ENCODE measurements at places on chromosomes 7 and 10. TPM values are rescaled to one million over a fixed set of nuclear protein-coding genes. Genes with fewer than 3 reads are reported as not detected.

COL28A1 gene
- 1.5 TPM for total RNA-seq

ZNF853 gene
- total RNA-seq = 25.2 TPM

SHH gene
- not detected for total RNA-seq

PILRA gene
- total RNA-seq = 2.6 TPM

SCIN gene
- 0.67 TPM for total RNA-seq

AMZ1 gene
- total RNA-seq = 0.07 TPM

HPSE2 gene
- total RNA-seq = not detected

DNA sequence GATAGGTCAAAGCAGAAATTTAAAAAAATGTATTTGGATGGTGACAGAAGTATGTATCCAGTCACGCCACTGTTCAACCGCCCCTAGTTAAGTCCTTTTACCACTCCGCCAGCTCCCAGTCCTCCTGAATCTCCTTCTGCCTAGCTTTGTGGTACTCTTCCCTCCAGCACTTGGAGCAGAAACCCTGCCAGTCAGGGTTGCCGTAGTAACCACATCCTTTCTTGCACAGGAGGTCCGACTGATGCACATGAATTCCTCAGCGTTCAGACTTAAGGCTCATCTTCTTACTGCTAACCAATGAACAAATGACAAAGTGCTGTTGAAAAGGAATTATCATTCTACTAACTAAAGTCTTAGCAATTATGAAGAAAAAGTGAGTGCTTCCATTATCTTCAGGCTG lies 175.3 kb upstream of the KCTD7 start:
- H3K27ac ChIP-seq = no peak overlapping the region
- no peaks in the 10 kb centered on the region for H3K4me1 ChIP-seq
- H3K36me3 ChIP-seq = no peaks in the 10 kb centered on the region
- H3K27me3 ChIP-seq = no peaks in the 10 kb centered on the region
- no peak overlapping the region for H3K4me3 ChIP-seq

GRCh38 chr10:15897287-15897686 lies 37.0 kb upstream of the MINDY3 start:
- no peak overlapping the region for H3K4me3 ChIP-seq
- no peak for DNase-seq
- H3K4me1 ChIP-seq = no peaks in the 10 kb centered on the region
- H3K27me3 ChIP-seq = no peaks in the 10 kb centered on the region
- no peak overlapping the region for H3K27ac ChIP-seq

DNA sequence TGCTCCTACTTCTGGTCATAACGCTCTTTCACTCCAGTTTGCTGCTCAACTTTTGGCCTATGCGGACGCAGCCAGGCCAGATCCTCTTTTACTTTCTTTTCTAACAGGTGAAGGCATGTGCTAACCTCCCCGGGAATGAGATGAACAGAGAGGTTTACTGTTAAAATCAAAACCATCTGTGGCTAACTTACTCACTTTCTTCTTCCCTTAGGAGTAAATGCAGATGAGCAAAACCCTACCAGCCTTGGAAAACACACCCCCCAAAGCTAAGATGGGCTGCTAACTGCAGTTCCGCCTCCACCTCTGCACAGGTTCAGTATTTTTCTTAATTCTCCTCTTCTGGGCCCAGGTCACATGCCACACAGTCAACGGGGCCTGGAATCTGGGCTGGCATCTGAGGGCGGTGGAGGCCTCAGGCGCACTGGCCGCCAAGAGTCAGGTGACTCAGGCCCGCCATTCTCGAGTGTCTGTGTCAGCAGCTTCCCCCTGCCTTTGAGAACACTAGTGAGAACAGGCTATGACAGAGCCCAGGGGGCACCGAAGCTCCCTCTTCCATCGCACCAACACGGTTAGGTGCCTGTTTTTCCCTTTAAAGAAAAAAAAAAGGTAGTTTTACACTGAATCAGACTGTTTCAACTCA lies 11.1 kb downstream of the FAM53B start:
- H3K4me3 ChIP-seq = no peak overlapping the region
- DNase-seq = peak; percentile 80
- H3K4me1 ChIP-seq = no peaks in the 10 kb centered on the region
- no peaks in the 10 kb centered on the region for H3K27me3 ChIP-seq
- no peaks in the 10 kb centered on the region for H3K36me3 ChIP-seq

DNA sequence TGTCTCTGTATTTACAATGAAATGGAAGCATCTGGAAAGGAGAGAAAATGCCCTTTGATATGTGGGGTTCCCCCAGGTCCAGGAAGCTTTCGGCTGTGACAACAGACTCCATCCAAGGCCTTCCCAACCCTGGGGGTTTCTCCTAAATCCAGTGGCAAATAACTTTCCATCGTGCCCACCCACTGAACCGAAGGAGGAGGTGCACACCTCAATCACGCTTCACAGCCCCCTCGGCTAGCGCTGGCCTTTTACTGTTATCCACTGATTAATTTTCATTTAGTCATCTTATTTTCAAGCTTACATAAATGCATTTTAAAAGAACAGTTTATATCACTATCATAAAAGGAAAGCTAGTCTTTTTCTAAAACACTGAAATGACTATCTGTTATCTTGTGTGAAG lies 286.8 kb upstream of the ZMIZ1 start:
- no peak overlapping the region for H3K4me3 ChIP-seq
- H3K4me1 ChIP-seq = no peaks in the 10 kb centered on the region
- no peaks in the 10 kb centered on the region for H3K36me3 ChIP-seq
- no peak overlapping the region for H3K27ac ChIP-seq
- no peaks in the 10 kb centered on the region for H3K27me3 ChIP-seq

DNA sequence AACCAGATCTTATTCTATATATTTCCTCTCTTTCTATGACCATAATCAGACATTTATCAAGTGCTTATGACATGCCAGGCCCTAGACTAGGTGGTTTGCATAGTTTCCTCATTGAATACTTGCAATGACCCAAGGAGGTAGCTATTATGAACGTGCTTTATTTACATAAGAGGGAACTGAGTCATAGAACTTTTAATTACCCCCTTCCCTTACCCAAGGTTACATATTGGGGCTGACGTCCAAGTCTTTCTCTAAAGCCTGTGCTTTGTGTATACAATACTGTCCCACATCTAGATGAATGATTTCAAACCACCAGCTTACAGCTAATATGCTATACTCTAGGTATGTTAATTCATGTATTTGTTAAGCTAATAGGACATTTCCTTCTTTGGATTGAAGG lies 91.9 kb upstream of the NPY start:
- no peak for DNase-seq
- H3K27ac ChIP-seq = no peak overlapping the region
- no peaks in the 10 kb centered on the region for H3K4me1 ChIP-seq
- no peaks in the 10 kb centered on the region for H3K27me3 ChIP-seq

DNA sequence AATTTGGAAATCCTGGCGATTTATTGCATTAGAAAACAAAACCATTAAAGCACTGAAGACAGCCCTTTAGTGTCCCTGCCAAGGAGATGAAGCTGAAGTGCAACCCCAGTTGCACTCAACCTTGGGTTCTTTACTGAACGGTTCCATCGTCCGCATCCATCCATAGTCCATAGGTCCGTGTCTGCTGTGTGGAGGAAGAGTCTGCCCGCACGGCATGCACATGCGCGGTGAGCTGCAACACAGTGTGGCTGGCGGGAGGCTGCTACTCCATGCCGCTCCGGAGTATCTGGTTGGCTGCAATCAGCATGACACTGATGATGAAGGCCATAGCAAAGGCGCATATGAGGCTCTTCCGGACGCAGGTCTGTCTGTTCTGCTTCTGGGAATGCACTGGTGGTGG lies 624.6 kb downstream of the CALN1 start:
- H3K4me3 ChIP-seq = no peak overlapping the region
- no peaks in the 10 kb centered on the region for H3K4me1 ChIP-seq
- no peak overlapping the region for H3K27ac ChIP-seq
- no peak for DNase-seq
- H3K36me3 ChIP-seq = no peaks in the 10 kb centered on the region

DNA sequence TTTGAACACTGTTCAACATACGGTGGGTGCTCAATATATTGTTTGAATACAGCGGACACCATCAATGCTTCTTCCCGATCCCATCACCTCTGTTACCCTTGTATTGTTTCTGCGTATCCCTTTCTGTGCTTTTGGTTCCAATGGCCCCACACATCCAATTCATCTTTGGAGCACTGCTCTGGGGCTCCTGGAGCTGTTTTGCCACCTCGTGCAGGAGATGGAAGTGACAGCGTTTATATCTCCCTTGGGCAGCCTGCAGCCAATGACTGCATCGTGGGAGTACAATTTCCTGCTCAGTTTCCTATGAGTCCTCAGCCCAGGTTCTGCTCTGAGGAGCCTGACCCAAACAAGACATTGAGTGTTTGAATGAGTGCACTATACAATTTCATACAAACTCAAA lies 50.2 kb upstream of the PIK3CG start:
- H3K27ac ChIP-seq = no peak overlapping the region
- no peak overlapping the region for H3K4me3 ChIP-seq
- no peak for DNase-seq

- no peak overlapping the region for H3K27ac ChIP-seq
- no peaks in the 10 kb centered on the region for H3K27me3 ChIP-seq
- H3K36me3 ChIP-seq = no peaks in the 10 kb centered on the region
- H3K4me3 ChIP-seq = no peak overlapping the region
Measured at GRCh38 chr10:70655316-70655715, 17.0 kb upstream of the ADAMTS14 start.

GRCh38 chr7:73704640-73705550 lies 14.6 kb downstream of the STX1A start:
- no peaks in the 10 kb centered on the region for H3K27me3 ChIP-seq
- H3K36me3 ChIP-seq = no peaks in the 10 kb centered on the region
- H3K27ac ChIP-seq = no peak overlapping the region
- no peak for DNase-seq
- no peak overlapping the region for H3K4me3 ChIP-seq

- H3K4me1 ChIP-seq = no peaks in the 10 kb centered on the region
- no peaks in the 10 kb centered on the region for H3K27me3 ChIP-seq
- DNase-seq = no peak
- no peak overlapping the region for H3K27ac ChIP-seq
- no peak overlapping the region for H3K4me3 ChIP-seq
Measured at GRCh38 chr7:146136357-146136875, 19.8 kb downstream of the CNTNAP2 start.

DNA sequence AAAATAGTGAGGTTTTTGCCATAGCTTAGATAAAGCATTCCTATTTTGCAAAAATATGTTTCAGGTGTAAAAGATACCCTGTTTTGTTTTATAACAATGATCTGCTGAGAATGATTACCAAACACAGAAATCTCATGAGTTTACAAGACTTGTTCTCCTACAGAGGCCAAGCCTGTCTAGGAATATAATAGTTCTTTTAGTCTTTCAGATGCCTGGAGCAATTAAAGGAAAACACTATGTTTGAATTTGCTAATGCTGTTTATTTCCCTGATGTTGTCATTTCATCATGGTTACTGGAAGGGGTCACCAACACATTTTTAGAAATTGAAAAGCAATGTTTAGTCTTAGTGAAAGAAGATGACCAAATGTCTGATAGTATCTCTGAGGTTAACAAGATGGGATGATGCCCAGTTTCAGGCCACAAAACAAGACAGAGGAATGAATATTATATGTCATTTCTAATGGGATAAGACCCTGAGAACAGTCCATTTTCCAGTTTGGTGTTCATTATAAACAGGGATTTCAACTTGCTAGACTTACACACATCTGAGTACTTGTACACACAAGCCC lies 559.9 kb downstream of the INHBA start:
- no peaks in the 10 kb centered on the region for H3K36me3 ChIP-seq
- H3K27ac ChIP-seq = no peak overlapping the region
- H3K4me3 ChIP-seq = no peak overlapping the region
- H3K4me1 ChIP-seq = no peaks in the 10 kb centered on the region

GRCh38 chr7:3887096-3887690 lies 586.1 kb downstream of the SDK1 start:
- H3K4me3 ChIP-seq = no peak overlapping the region
- no peaks in the 10 kb centered on the region for H3K36me3 ChIP-seq
- no peak for DNase-seq
- no peaks in the 10 kb centered on the region for H3K27me3 ChIP-seq
- H3K4me1 ChIP-seq = no peaks in the 10 kb centered on the region

DNA sequence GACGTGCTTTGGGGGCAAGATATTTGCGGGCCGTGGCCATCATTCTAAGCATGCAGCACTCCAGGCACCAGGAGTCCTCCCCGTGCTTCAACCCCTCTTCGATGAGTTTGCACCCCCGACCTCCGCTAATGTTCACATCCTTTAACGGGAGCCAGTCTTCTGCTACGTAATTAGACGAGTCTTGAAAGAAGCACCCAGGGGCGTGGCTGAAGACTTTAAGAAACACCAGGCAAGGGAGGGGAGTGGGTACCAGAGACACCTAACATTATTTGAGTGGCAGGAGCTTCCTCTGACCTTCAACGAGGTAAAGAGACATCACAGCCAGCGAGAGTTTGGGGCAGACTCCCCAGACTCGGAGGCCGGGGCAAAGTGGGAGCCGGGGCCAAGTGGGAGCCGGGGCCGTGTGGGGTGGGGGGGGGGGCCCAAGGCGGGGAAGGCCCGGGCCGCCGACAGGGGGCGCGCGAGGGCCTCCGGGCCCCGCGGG lies 31.1 kb upstream of the TOMM7 start:
- peak; percentile 63 for DNase-seq
- H3K4me3 ChIP-seq = peak overlapping the region; percentile 69
- no peaks in the 10 kb centered on the region for H3K4me1 ChIP-seq
- peak overlapping the region; percentile 94 for H3K27ac ChIP-seq
- peaks cover 22% of the 10 kb centered on the region for H3K36me3 ChIP-seq

- no peaks in the 10 kb centered on the region for H3K27me3 ChIP-seq
- H3K4me1 ChIP-seq = no peaks in the 10 kb centered on the region
- no peak overlapping the region for H3K27ac ChIP-seq
- DNase-seq = no peak
- H3K4me3 ChIP-seq = no peak overlapping the region
- no peaks in the 10 kb centered on the region for H3K36me3 ChIP-seq
Measured at GRCh38 chr7:916291-916941, 38.1 kb downstream of the ADAP1 start.

DNA sequence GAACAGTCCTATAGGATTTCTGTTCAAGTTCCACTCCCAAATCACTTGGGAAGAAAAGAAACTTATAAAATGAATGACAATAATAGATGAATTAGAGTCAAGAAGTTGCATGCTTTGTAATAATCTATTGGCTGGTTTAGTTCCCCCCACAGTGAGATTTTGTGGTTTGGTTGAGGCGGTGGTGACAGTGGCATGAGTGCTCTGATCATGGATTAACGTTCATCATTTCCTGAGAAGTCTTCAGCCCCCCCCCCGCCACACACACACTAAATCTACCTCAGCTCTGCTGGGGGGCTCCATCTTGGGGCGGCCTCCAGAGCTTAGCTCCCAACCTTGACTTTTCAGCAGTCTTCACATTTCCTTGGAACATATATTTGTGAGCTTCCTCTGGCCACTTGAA lies 121.7 kb downstream of the ABCA13 start:
- H3K36me3 ChIP-seq = no peaks in the 10 kb centered on the region
- H3K27ac ChIP-seq = no peak overlapping the region
- no peak for DNase-seq
- H3K4me1 ChIP-seq = no peaks in the 10 kb centered on the region
- no peaks in the 10 kb centered on the region for H3K27me3 ChIP-seq

GRCh38 chr7:495326-495725 lies 24.3 kb downstream of the PDGFA start:
- H3K27ac ChIP-seq = no peak overlapping the region
- DNase-seq = no peak
- H3K4me1 ChIP-seq = no peaks in the 10 kb centered on the region
- no peak overlapping the region for H3K4me3 ChIP-seq
- H3K27me3 ChIP-seq = no peaks in the 10 kb centered on the region
